ENCODE measurements at places on chromosomes 7 and 10. TPM values are rescaled to one million over a fixed set of nuclear protein-coding genes. Genes with fewer than 3 reads are reported as not detected.

KAZALD1 gene
- total RNA-seq, result 0.40 TPM

XPNPEP1 gene
- total RNA-seq, result 81.3 TPM

MLLT10 gene
- 30.3 TPM for total RNA-seq

BRAF gene
- 8.7 TPM for total RNA-seq

C10orf53 gene
- total RNA-seq, result not detected

SPDYE6 gene
- 0.07 TPM for total RNA-seq

SFMBT2 gene
- total RNA-seq, result 1.6 TPM

CDHR3 gene
- 0.30 TPM for total RNA-seq

CFTR gene
- total RNA-seq, result 1.7 TPM

NEUROG3 gene
- total RNA-seq, result not detected

MSMB gene
- not detected for total RNA-seq

ZNF467 gene
- total RNA-seq, result 1.2 TPM

SPDYE9 gene
- not detected for total RNA-seq

SPDYE11 gene
- total RNA-seq, result not detected

NOS3 gene
- 25.3 TPM for total RNA-seq

TAS2R41 gene
- not detected for total RNA-seq

CLRN3 gene
- not detected for total RNA-seq

ANKRD2 gene
- total RNA-seq, result 0.67 TPM

FIGNL1 gene
- 23.8 TPM for total RNA-seq

FOXI2 gene
- not detected for total RNA-seq

DNAJC12 gene
- total RNA-seq, result 0.39 TPM

OPN1SW gene
- total RNA-seq, result not detected

ABCA13 gene
- total RNA-seq, result 0.05 TPM

LRRD1 gene
- total RNA-seq, result not detected

Data from mammary microvascular endothelial cell (primary cell).